NCI-H1105 treated with DMSO at 0.1 percent for 48 hours (cell line): ENCODE measurements at places on chromosomes 11 and 22.

DNA sequence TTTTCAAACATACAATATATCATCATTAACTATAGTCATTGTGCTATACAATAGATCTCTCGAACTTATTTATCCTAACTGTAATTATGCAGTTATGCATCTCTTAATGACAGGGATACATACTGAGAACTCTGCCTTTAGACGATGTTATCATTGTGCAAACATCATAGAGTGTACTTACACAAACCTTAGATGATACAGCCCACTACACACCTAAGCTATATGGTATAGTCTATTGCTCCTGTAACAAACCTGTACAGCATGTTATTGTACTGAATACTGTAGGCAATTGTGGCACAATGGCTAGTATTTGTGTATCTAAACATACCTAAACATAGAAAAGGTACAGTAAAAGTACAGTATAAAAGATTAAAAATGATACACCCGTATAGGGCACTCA lies 27.4 kb upstream of the NRGN start:
- DNase-seq, result no peak

DNA sequence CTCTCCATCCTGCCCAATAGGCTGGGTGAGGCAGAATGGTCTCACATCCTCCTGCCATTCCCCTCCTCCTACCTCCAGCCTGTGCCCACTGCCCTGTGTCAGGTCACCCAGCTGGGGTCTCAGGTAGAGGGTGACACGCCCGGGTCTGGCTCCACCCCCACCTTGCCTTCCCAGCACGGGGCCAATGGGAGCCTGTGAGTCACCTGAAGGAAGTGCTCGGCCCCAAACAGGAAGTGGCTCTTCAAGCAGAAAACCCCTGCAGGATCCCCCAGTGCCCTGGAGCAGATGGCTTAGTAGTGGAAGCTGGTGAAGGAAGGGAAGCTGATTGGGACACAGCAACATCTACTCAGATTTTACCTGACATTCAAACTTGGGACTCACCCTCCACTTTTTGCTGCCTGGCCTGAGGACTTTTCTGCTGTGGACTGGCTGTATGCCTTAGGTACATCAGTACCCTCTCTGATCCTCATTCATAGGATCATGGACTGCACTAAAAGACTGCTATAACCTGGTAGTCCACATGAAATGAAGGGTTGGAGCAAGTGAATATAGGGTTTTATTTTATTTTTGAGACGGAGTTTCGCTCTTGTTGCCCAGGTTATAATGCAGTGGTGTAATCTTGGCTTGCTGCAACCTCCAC lies 33.4 kb downstream of the GDPD5 start:
- no peak for DNase-seq

DNA sequence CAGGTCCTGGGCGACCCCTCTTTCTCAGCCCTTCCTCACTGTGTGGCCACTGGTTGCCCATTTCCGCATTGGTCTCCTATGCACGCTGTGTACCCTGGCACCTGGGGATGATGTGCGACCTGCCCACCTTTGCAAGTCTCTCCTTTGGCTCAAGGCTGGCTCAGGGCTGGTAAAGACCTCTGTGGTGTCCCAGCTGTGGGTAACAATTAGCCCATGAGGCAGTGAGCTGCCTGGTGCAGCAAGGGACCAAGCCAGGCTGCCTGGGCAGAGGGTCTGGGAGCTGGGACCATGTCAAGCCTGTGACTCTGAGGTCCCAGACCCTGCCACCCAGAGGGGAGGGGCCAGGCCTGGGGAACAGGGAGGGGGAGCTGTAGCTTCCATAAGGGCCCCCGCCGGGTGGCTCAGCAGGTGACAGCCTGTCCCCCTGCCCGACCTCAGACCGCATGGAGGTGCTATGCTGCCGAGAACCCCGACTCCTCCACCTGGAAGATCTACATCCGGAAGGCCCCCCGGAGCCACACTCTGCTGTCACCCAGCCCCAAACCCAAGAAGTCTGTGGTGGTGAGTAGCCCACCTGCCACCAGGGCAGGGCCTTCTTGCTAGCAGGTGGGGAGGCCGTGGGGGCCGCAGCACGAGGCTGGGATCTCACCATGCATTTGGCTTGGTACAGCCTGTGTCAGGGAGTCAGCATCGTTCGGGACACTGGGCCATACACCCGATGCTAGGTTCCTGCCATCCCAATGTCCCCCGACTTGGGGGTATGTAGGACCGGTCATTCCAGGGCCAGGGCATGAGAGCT lies 112.5 kb downstream of the KCNQ1OT1 start:
- DNase-seq, result no peak

GRCh38 chr11:95908826-95909225 lies 15.1 kb downstream of the MTMR2 start:
- no peak for DNase-seq

DNA sequence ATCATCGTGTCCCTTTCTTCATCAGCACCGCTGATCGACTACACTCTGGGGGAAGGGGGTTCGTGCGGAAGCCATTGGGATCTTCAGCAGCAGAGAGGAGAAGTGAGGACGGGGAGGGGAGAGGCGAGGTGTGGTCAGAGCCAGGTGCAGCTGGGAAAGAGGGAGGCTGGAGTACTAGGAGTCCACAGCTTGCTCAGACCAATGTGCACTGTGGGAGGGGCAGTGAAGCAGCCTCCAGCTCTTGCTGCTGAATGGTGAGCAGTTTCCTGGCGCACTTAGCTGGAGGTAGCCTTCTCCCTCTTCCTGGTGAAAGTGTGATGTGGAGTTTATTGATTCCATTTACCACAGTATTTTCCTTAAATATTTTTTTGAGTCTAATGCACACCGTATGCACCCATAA lies 99.0 kb upstream of the NECTIN1 start:
- no peak for DNase-seq

DNA sequence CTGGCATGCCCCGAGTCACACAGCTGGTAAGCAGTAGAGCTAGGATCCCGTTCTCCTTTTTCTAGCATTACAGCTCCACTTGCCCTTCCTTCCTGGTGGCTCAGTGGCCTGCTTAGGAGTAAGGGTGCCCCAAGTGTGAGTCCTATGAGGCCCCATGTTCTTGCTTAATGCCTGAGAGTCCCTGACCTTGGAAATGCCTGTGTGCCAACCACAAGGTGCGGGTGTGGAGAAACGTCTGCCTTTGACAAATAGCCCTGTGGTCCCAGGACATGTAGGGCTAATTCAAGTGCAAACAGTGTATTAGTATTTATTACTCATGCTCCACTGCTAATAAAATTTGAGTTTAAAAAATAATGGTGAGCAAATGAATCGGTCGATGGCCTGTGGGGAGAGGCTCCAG lies 18.4 kb downstream of the GRIK4 start:
- no peak for DNase-seq

DNA sequence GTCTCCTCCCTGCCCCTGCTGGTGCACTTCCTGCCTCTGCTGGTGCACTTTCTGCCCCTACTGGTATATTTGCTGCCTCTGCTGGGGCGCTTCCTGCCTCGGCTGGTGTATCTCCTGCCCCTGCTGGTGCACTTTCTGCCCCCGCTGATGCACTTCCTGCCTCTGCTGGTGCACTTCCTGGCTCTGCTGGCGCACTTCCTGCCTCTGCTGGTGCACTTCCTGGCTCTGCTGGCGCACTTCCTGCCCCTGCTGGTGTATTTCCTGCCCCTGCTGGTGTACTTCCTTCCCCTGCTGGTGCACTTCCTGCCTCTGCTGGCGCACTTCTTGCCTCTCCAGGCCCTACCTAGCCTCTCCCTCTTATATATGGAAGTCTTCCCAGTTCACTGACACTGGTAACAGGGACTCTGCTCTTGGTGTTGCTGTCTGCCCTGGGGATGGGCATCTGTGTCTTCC lies 10.1 kb downstream of the MTFP1 start:
- no peak for DNase-seq

- no peak for DNase-seq
Measured at GRCh38 chr11:64224891-64225607, 937 bp downstream of the TRPT1 start.

GRCh38 chr11:100459811-100460210 lies 227.3 kb upstream of the ARHGAP42 start:
- DNase-seq, result no peak

DNA sequence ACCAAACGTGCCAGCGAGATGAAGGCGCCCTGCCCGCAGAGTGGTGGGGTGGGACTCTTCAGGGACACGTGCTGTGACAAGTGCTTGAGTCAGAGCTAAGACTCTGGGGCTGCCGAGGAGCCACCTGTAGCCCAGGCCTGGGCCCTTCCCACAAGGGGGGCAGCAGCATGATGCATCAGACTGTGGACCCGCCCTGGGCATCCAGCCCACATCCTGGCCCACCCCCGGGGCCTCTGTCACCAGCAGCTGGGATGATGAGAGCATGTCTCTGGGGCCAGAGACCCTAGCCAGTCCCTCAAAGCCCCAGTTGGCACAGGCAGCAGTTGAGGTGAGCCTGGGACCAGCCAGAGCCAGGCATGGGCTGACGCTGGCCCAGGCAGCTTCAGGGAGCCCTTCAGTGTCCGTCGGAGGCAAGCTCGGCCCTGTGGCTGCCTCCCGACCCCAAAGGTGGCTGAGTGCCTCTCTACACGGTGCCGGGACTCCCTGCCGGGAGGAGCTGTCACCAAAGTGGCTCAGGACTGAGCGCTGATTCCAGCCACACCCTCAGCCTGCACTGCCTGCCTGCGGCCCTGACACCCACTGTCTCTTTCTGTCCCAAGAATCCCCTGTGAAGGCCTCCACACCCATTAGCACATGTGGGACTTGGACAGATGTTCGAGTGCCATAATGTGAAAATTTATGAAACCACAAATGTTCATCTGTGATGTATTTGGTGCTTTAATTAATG lies 41.3 kb downstream of the CDKN1C start:
- no peak for DNase-seq

DNA sequence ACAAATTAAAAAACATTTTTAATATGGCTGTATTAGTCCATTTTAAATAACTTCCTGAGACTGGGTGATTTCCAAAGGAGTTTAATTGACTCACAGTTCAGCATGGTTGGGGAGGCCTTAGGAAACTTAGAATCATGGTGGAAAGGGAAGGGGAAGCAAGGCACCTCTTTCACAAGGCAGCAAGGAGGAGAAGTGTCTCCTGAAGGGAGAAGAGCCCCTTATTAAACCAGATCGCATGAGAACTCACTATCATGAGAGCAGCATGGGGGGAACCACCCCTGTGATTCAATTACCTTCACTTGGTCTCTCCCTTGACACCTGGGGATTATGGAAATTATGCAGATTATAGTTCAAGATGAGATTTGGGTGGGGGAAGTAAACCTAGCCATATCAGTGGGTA lies 488.6 kb downstream of the ETS1 start:
- no peak for DNase-seq

DNA sequence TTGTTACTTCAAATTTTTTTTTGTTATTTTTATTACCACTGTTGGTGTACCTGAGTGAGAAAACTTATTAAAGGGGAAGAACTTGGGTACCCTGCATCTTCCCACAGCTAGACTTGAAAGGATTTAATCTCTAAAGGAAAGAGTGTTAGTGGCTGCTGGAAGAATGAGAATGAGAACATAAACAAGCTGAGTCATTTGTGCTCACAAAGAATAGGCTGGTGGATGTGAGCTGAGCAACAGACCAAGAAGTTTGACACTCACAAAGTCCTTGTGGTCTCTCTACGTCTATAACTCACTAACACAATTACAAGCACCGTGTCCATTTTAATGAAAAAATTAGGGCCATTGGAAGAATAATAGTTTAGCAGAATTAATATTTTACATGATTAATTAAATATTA lies 217.6 kb upstream of the ANO5 start:
- no peak for DNase-seq
